Stimulated activated naive CD4-positive, alpha-beta T cell (primary cell): ENCODE measurements at places on chromosomes 11 and 22.

DNA sequence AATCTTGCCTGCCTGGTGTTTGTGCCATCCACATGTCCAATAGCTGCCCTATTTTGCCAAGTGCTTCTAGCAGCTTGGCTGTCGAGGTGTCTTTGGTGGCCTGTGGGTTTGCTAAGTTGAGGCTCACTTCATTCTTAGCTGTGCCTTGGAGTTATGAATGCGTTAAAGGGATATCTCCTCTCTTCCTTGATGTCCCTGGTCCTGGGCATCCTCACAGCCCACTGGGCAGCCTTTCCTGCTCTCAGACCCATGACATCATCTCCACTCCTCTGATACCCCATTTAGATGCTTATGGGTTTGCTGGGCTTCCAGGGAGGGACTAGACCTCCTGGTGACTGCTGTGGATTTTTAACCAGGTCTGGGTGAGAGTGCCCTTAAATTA lies 1.3 kb downstream of the LDLRAD3 start:
- no peak for DNase-seq

GRCh38 chr22:36304429-36304828 lies 51.5 kb downstream of the APOL1 start:
- no peak for DNase-seq

DNA sequence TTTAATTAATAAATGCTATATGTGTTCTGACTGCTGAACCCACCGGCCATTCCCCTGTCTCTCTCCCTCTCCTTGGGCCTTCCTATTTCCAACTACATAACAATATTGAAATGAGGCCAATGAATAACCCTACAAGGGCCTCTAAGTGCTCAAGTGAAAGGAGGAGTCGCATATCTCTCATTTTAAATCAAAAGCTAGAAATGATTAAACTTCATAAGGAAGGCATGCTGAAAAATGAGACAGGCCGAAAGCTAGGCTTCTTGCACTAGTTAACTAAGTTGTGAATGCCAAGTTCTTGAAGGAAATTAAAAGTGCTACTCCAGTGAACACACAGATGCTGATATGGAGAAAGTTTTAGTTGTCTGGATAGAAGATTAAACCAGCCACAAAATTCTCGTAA lies 109.2 kb downstream of the TSPAN18 start:
- DNase-seq = no peak

DNA sequence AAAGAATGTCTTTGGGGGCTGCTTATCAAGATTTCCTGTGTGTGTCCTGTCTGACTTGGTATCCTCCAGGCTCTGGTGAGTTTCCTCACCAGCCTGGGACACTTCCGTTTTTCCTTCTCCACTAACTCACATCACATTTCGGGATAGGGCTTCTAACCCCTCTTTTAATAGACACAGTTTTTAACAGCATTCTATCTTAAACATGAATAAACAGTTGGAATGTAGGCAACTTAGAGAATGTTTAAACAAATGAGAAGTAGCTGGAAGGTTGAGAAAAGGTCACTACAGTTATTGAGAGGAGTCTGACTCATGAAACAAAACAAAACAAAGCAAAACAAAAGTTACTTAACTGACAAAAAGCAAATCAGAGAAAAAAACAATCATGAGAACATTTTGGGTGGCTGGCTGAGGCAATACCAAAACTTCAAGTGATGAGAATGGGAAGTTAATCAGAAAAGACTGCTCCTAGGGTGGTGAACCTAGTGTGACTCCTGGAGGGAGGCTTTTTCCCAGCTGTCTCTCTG lies 64.7 kb upstream of the CTSC start:
- no peak for DNase-seq

GRCh38 chr11:37394236-37394870 lies 796.3 kb upstream of the RAG2 start:
- no peak for DNase-seq

DNA sequence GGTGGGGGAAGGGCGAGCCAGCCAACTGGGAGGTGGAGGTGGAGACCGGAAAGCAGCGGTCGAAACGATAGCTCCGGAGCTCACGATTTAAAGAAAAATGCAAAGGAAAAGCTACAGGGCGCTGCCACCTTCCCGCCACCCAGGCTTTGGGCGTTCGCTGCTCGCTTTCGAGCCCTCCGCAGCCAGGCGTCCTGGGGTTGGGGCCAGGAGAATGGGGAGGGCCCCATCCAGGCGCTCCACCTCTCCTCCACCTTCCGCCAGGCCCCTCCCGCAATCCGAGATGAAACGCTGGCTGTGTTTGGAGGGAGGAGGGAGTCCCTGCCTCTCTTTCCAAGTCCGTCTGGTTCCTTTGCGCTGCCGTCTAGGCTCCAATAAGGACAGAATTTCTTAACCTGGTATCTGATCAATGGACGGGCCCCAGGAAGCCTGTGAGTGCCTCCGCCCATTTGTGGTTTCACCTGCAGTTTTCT lies 483 bp upstream of the ABTB2 start:
- no peak for DNase-seq

- DNase-seq = no peak
These were observed 52.7 kb downstream of the MPPED2 start for GRCh38 chr11:30533445-30533947.

GRCh38 chr11:38019072-38019775 lies 1421.2 kb upstream of the RAG2 start:
- DNase-seq = no peak

- no peak for DNase-seq
These were observed 1.2 kb downstream of the DDX17 start for GRCh38 chr22:38504731-38505540.

- no peak for DNase-seq
These were observed 220.1 kb upstream of the E2F8 start for GRCh38 chr11:19460718-19461405.

DNA sequence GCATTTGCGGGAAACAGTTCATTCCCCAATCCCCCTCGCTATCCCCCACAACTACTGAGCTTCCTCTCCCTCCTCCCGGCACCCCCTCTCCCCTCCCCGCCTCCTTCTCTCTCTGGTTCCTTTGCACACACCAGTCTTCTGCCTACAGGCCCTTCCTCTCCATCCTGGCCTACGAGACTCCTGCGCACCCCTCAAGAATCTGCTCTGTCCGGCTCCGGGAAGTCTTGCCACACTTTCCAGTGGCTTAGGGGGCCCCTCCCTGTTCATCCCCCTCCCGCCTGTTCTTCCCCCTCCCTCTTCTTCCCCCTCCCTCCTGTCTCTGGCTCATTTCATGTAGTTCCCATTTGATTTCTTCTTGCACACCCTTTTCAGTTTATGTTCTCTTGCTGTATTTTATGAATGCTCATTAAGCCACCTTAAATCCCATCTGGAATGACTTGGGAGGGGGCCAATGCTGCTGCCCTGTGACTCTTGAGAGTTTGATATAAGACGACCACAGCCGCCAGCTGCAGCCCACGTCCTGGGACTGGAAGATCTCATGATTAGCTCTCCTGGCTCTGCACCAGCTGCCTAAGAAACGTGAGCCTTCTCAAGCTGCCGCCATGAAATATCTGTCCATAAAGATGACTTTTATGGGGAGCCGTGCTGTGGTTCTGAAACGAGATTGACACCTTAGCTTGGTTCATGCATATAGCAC lies 50.9 kb downstream of the RPS6KA4 start:
- DNase-seq = no peak

DNA sequence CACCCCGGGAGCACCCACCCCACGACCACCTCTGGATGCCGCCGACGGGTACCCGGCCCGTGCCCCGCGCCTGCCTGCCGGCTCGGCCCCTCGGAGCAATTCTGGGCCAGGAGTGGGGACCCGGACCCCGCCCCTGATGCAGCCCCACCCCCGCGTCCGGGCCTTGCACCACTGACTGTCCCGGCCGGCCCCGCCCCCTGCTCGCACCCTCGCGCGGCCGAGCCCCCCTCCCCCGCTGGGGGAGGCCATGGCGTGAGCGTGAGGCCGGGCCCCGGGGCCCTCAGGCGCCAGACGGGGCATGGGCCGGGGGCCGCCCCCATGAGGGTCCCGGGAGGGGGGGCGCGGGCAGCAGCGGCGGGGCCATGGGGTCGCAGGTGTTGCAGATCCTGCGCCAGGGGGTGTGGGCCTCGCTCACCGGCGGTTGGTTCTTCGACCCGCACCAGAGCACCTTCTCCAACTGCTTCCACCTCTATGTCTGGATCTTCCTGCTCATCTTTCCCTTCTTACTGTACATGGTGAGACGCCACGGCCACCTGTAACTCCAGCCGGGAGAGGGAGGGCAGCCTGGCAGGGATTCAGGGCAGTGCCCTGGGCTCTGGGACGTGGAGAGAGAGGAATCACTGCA lies 486 bp downstream of the PCNX3 start:
- DNase-seq = peak; percentile 62

GRCh38 chr11:27949951-27950738 lies 157.8 kb downstream of the KIF18A start:
- no peak for DNase-seq

GRCh38 chr11:125155767-125156166 lies 8.8 kb upstream of the PKNOX2 start:
- no peak for DNase-seq

- DNase-seq = no peak
These were observed 227.8 kb downstream of the ETS1 start for GRCh38 chr11:128359515-128359914.

DNA sequence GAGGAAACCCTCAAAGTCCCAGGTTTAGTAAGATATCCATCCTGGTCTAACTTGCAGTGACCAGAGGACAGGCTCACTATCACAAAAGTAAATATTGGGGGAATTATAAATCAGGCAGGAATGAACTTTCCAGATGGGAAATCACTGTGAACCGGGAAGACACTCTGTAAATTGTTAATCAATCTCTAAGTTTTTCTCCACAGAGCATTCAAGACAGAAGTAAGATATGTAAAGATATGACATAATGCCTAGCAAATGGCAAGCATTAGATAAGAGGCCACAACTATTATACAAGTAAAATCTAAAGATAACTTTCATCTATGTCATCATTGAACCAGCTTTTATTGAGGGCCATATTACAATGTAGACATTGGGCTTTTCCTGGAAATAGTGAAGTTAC lies 35.3 kb upstream of the LRRC4C start:
- no peak for DNase-seq

- DNase-seq = no peak
These were observed 27.9 kb downstream of the MMP13 start for GRCh38 chr11:102927624-102927990.

- DNase-seq = no peak
These were observed 4.0 kb upstream of the HMOX1 start for GRCh38 chr22:35376728-35377472.

GRCh38 chr11:86736291-86737143 lies 63.8 kb upstream of the PRSS23 start:
- DNase-seq = no peak

GRCh38 chr22:44802071-44802700 lies 49.8 kb downstream of the ARHGAP8 start:
- no peak for DNase-seq

GRCh38 chr11:62504158-62504973 lies 42.2 kb downstream of the AHNAK start:
- DNase-seq = no peak

GRCh38 chr11:66607126-66607834 lies 9.2 kb upstream of the RBM14 start:
- DNase-seq = no peak

DNA sequence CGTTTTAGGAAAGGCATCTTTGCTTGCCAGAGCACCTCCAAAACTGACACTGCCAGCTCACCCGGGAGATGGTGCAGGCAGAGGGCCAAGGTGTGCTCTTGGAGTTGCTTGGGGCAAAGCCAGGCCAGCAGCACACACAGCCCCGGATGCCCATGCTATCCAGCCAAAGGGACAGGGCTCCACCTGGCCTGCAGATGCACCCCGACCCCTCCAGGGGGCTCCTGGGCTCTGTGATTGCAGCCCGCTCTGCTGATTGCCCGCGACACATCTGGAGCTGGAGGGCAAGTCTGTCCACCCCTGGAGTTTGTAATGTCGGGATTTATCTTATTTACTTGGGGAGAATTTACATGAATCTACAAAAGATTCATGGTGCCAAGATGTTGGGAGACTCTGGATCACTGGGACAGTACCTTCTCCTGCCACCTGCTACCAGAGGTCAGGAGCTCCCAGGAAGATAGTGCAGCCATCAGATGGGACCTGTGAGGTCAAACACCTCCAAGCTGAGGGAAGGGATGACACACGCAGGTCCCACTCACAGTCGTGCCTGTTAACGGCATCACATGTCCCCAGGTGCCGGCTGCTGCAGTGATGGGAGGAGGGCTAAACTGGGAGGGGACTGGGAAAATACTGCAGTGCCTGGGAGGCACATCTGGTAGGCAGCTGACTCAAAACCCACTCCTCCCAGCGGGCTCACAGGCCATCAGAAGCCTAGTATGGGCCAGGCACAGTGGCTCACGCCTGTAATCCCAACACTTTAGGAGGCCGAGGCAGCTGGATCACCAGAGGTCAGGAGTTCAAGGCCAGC lies 17.2 kb downstream of the CBX7 start:
- DNase-seq = peak; percentile 29

GRCh38 chr22:44212936-44213335 lies 32.2 kb downstream of the PARVG start:
- DNase-seq = no peak

- no peak for DNase-seq
These were observed 6.2 kb upstream of the LDLRAD3 start for GRCh38 chr11:35937700-35938099.

DNA sequence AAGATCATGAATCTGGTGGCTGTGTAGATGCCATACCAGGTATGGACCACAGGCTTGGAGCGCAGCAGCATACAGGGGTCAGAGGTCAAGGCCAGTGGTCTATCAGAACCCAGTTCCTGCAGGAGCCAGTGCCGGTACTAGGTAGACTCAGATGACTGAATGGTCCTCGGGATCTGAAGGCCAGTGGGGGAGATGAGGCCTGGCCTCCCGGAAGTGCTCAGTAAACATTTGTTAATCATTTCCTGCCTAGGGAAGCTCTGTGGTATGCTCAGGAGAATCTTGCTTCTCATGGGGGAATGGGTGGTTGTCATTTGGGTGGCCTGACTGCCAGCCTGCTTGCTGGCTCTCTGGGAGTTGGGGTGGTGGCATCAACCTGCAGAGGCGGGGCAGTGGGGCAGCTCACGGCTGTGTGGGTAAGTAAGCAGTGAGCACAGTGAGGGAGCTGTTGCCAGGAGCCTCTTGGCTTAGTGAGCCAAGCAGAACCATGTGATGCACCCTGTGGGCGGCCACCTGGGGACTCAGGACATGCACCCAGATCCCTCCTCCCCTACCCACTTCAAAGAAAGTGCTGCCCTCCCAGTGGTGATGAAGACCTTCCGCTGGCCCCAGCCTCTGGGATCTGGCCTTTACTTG lies 33.0 kb downstream of the PTPRJ start:
- no peak for DNase-seq

- no peak for DNase-seq
These were observed 333.9 kb upstream of the KIRREL3 start for GRCh38 chr11:127334466-127334865.

DNA sequence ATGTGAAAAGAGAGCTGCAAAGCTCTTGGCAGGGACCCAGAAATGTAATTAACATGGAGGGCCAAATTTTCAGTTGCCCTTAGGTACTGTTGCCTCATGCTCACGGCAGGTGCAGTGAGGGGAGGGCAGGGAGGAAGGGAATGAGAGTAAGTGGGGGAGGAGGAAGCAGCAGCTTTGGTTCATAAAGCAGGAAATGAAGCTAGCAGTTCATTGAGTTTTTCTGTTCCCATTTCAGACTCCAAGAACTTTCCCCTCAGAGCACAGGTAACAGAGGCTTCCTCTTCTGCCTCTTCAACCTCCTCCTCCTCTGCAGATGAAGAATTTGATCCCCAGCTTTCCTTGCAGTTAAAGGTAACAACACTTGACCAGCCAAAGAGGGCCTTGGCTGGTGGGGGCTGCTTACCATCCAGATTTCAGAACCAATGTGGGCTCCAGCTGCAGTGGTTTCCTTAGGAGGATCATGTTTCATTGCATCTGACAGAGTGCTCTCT lies 57.9 kb upstream of the PARVA start:
- DNase-seq = no peak
